ENCODE measurements at places on chromosomes 6 and 20. TPM values are rescaled to one million over a fixed set of nuclear protein-coding genes. Genes with fewer than 3 reads are reported as not detected.

GRCh38 chr6:130259557-130259956, 36.8 kb upstream of the SAMD3 start:
- DNase-seq, result no peak

DNA sequence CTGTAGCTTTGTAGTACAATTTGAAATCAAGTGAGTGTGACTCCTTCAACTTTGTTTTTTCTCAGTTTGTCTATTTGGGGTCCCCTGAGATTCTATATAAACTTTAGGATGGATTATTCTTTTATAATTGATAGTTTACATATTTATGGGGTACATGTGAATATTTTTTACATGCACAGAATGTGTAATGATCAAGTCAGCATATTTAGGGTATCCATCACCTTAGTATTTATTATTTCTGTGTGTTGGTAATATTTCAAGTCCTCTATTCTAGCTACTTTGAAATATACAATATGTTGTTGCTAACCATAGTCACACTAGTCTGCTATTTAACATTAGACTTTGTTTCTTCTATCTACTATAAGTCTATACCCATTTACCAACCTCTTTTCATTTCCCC, 50.3 kb downstream of the PLCG1 start:
- no peak for DNase-seq

DNA sequence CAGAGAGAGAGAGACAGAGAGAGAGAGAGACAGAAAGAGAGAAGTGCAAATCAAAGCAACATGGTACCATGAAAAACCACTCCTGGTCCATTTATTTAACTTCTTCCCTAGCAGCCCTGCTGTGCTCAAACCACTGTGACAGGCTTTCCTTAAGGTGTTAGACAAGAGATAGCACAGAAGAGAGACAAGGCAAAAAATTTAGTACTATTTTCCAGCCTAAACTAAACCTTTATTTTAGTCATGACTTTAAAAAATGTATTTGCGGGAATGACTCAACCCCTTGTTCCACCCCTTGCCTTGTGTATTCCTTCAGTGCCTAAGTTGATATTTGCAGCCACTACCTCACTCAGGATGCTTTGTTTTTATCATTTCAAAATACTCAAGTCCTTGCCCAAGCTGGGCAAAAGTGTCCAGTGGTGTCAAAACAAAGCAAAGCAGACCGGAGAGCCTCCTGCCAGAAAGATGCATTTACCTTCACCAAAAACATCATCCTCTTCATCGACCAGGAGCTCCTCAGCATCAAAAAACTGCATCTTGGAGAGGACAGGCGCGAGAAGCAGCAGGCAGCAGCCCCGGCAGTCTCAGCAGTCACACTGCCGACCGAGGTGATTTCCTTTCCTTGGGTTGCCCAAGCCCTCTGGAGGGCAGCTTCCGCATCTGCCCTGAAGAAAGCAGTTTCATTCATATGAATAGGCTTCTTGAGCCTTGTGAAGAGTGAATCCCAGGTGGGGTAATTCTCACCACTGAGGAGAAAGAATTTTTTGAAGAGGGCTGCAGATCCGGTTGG, at the start of gene RIPOR2:
RIPOR2 (minus strand) TSS at position 595 of the 787 bp plus-strand sequence; CDS start at position 533, 62 bp downstream.
- no peak for DNase-seq

Gene SAMD5
- 0.04 TPM for total RNA-seq

- DNase-seq, result no peak
Measured at GRCh38 chr6:136228814-136229213, 21.3 kb downstream of the MTFR2 start.
